Activated T-cell treated with anti-CD3 and anti-CD28 coated beads for 48 hours (primary cell): ENCODE measurements at places on chromosomes 16 and 17.

DNA sequence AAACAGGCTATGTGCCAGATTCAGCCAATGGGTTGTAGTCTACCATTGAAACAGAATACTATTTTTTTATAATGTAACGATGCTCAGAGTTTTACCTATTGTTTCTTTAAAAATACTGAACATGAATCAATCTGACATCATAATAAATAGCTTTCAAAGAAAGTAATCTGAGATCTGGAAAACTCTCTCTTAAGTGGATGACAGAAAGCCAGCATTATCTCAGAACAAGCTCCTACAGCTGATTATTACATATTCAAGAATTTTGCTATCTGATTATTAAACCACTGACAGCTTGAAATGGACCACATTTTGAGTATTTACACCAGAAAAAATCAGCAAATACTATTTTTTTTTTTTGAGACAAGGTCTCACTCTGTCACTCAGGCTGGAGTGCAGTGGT lies 484.2 kb upstream of the SOX9 start:
- DNase-seq, result no peak

DNA sequence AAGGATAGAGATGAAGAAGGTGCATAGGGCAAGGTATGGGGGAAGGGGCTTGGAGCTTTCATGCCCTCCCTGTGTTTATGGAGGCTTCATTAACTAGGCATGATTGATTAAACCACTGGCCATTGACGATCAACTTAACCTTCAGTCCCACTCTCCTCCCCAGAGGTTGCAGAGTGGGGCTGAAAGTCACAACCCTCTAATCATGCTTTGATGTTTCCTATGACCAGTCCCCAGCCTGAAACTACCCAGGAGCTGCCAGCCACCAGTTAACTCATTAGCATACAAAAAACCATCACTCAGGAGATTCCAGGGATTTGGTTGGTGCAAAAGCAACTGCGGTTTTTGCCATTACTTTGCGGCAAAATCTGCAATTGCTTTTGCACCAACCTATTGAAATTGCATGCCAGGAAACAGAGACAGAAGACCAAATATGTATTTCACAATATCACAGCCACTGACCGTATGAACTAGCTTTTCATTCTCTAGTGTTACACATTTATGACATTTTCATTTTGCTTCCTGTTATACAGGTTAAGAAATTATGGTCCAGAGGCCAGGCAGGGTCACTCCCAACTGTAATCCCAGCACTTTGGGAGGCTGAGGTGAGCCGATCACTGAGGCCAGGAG lies 5.4 kb downstream of the GFOD2 start:
- DNase-seq, result no peak

GRCh38 chr16:20859699-20860098 lies 40.5 kb downstream of the DCUN1D3 start:
- no peak for DNase-seq

DNA sequence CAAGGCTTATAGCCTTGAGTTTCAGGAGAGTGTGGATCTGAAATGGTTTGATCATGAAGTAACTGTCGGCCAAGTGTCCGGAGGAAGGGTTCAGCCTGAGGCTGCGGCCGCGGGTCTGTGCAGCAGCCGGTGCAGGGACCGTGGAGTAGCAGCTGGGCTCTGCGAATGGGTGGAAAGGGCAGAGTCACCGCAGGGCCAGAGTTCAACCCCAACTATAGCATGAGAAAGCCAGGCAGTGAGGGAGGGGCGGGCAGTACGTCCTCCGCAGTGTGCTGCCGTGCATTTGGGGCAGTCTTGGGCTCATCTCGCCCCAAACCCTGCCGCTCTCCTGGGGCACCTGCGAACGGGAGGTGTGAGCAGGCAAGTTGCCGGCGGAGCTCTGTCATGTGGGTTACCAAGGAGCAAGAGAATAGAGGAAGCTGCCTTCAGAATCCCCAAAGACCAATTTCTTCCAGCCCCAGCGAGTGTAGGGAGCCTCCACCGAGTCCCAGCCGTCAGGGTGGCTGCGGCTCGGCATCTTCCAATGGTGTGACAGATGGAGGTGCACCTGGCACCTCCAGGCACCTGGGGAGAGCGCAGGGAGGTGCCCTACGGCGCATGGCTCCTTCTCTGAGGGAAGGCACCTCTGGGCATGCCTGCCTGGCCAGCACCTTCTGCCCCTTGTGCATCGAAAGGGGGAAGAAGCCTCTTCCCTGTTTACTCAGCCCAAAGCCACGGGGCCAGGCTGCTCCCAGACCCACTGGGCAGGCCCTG lies 87.3 kb downstream of the RPA1 start:
- no peak for DNase-seq

- DNase-seq, result peak; percentile 60
Measured at GRCh38 chr17:16419074-16419928, 3.9 kb downstream of the TRPV2 start.

DNA sequence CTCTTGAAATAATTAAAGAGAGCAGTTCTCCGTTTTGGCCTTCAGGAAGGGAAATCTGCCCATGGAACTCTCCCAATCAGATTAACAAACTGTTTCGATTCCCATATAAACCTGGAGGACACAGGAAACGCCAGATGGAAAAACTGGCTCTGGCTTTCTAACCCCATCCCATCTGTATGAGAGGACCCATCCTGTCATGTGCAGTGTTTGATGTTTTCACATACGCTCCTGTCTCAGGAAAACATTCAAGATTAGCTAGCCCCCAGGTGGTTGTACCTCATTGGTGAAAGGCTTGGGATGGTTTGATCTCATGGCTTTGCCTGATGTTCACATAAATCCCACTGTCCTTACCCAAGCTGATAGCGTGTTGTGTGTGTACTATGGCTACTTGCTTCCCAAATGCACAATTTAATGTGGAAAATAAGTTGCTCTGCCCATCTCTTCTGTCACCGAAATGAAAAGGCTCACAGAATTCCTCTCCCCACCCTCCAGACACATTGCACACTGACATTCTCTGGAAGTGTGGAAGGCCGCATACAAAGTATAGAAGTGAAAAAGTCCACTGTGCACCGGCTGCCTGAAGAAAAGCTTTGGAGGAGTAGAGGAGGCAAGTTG lies 18.2 kb upstream of the ERN1 start:
- no peak for DNase-seq

DNA sequence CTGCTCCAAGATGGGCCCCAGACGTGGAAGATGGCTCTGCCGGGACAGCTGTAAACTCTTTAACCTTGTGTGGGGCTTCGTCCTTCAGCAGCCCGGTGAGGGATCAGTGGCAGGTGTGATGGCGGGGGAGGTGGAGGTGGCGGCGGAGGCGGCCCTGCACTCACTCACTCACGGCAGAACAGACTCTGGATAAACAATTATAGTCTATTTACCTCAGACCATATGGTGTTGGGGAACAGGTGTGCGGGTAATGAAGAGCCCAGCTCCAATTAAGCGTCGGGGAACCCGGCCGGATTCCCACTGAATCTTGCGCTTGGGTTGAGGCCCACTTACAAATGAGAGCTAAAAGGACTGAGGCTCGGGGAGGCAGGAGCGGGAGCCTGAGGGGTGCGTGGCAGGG lies 104.3 kb upstream of the SDK2 start:
- DNase-seq, result no peak

DNA sequence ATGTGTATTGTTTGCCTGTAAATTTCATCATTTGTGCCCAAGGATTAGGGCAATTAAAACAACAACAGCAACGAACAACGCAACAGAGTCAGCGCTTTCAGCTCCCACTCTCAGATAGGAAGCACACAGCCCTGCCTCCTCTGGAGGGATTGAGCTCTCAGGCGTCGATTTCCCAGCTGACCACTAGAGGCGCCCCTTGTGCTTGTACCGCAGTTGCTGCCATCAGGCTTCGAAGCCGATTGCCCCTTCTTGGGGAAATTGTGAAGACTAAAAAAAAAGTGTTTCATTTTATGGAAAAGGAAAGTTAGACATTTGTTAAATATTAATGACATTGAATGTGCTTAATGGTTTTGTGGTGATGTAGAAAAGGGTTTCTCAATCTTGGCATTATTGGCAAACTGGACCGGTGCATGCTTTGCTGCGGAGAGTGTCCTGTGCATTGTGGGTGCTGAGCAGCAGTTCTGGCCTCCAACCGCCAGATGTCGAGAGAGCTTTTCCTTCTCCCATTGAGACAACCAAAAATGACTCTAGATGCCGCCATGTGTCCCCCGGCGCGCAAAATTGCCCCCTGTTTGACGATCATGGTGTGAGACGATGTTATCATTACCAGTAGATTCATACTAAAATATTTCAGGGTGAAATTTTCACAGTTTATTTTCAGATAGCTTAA lies 650.4 kb upstream of the RBFOX1 start:
- DNase-seq, result peak; percentile 2

DNA sequence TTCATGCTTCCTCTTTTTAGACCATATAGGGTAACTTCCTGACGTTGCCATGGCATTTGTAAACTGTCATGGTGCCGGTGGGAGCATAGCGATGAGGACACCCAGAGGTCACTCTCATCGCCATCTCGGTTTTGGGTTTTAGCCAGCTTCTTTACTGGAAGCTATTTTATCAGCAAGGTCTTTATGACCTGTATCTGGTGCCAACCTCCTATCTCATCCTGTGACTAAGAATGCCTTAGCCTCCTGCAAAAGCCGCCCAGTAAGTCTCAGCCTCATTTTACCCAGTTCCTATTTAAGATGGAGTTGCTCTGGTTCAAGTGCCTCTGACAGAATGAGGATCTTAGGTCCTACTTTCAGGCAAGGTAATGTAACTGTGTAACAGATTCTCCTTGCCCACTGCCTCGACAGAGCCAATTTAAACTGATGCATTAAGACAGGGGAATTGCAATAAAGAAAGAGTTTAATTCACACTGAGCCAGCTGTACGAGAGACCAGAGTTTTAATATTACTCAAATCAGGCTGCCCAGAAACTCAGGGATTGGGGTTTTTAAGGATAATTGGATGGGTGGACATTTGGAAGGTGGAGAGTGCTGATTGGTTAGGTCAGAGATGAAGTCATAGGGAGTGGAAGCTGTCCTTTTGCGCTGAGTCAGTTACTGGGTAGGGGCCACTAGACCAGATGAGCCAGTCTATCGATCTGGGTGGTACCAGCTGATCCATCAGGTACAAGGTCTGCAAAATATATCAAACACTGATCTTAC lies 59.9 kb upstream of the ATF7IP2 start:
- DNase-seq, result no peak
